ENCODE measurements at places on chromosomes 2 and 18.

- no peak for DNase-seq
Measured at GRCh38 chr2:235745597-235745996, 251.8 kb downstream of the AGAP1 start.

DNA sequence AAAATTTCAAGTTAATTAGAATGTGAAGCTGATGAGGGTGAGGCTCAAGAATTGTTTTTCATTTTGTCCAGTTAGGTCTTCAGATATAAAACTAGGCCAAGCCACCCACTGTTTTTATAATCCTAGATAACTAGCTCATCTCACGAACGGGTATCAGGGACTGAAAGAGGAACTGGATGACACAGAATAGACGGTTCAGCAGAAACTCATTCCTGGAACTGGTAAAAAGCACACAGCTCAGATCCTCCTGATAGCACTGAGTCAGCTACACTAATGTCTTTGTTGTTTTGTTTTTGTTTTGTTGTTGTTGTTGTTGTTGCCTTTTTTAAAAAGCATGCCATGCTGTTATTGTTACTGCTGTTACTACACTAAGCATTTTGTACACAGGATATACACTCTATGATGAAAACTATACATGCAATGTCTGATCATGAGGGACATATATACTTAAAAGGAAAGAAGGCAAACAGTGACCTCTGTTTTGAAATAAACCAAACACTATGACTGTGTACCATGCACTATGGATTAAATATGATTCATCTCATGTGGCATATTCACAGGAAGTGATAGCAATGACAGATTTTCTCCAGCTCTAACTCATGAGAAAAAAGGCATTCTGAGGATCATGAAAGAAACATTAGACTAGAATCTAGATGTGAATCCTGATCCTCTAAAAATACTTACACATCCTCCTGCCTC, 437.6 kb downstream of the NCKAP5 start:
- DNase-seq: no peak

GRCh38 chr2:177721087-177721486, 328.5 kb downstream of the AGPS start:
- DNase-seq: no peak

DNA sequence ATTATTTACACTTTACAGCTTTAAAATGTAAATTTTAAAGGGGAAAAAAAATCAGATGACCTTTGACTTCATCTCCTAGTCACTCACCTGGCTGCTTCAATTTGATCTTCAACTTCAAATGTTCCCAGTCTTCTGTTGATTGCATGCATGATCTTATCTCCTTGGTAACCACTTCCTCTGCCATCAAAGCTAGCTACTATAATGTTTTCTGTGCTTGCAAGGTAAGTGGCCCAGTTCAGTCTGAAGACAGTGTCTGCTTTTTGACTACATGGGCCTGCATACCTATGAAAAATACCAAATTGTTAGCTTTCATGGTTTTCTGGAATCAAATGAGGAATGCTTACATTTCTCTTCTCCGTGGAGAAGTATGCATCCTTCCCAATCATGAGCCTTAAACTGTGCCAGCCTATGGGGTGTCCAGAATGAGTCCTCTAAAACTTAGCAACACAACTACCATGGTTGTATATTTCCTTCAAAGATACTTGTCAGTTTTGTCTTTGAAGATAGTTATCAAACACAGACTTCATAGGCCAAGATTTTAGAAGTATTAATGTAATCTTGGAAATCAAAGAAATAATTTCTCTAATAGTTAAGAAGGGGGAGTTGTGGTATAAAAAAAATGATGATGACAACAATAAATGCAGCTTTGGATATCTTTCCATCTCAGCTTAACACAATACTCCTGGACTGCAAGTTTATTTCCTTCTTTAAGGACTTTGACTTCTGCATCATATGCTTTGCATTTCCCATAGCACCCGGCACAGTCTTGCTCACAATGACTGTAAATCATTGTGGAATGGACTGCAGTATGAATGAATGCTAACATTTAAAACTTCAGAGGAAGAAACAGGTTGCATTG, 62.1 kb downstream of the DPP4 start:
- DNase-seq: no peak

DNA sequence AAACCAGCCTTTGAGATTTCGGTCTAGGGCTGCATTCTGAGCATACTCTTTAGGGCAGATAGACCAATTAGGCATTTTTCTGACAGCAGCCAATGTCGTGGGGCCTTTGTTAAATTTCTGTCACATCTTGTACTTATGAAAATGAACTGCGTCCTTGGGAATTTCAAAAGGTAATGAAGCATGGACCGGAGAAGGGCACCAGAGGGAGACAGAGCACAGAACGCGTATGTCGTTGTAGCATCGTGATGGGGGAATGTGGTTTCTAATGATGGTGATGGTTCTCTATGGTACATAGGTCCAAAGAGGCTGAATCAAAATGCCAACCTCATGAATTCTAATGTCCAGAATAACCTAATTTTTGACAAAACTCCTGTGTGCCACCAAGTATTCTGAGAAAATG, 483.9 kb upstream of the CRIM1 start:
- no peak for DNase-seq

DNA sequence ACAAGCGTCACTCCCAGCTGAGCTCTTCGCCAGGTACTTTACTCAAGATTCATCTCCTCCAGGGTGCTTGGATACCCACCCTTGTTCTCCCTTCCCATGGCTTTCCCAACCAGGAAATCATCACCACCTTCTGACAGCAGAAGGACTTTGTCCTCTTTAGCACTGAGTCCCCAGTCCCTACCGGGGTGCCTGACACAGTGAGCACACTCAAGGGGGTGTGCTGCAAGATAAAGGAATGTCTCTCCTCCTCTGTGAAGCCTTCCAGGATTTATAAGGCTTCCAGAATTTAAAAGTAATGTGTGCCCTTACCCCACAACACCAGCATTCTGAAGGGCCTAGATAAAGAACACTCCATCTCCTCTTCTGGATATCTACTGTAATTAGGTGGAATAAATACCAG, 39.6 kb downstream of the ACVR1 start:
- no peak for DNase-seq

- no peak for DNase-seq
Measured at GRCh38 chr2:222927600-222927999, 66.8 kb downstream of the ACSL3 start.

- no peak for DNase-seq
Measured at GRCh38 chr2:70905443-70906421, 30.0 kb upstream of the ATP6V1B1 start.

GRCh38 chr2:95274291-95275150, at the start of gene PROM2:
Gene PROM2 (plus strand): TSS chr2:95274449. CDS start chr2:95274586, 137 bp downstream.
- DNase-seq: no peak
